Hematopoietic multipotent progenitor cell treated with erythropoietin and hydrocortisone succinate and interleukin-3 and kit ligand, for 17 days (in vitro differentiated cells): ENCODE measurements at places on chromosomes 4 and X.

DNA sequence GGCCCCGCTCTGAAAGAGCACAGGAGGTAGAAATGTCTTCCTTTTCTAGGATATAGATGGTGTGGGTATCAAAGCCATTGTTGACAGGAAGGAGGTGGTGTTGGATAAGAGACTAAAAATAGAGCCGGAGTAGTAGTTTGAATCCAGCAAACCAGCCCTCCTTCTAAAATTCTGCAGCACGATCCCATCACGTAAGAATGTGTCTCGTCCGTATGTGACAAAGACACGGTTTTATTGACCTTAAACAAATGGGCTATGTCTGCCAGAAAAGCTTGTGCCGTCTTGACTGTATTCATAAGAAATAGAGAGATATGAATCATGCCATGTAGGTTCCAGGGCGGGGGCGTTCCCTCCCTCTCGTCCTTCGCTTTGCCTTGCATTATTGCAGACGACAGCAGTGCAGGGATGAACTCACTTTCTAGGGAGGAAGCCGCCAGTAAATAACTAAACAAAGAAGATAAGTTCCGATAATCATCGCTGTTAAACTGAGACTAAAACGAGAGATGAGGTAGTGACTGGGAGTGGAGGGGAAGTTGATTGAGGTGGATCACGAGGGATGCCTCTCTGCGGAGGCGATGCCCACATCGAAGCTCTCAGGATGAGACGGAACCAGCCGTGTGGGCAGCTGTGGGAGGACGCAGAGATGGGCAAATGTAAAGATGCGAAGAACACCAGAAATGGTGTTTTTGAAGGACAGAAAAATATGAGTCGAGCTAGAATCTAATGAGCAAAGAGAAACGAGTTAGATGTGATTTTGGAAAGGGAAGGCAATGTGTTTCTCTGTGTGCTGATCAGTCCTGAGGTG is 3.4 kb downstream of the TENM3 start:
- DNase-seq: no peak

DNA sequence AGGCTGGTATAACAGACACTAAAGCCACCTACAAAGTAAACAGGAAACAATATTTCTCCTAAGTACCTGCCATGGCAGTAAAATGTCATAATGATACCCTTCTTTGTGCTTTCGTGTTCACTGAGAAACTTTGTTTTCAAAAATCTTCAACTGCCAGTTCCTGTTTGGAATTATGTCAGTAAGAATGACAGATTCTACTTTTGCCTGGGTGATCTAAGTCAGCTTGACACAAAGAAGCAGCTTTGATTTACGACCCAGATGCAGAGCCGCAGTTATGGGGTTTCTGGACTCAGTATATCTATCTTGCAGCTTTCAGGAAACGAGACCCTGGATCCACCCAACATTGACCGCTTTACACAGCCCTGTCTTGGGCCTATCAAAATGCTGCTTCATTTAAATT is 71.2 kb downstream of the SNX25 start:
- DNase-seq: no peak

GRCh38 chr4:39730072-39730471 is 32.1 kb downstream of the UBE2K start:
- DNase-seq: no peak

DNA sequence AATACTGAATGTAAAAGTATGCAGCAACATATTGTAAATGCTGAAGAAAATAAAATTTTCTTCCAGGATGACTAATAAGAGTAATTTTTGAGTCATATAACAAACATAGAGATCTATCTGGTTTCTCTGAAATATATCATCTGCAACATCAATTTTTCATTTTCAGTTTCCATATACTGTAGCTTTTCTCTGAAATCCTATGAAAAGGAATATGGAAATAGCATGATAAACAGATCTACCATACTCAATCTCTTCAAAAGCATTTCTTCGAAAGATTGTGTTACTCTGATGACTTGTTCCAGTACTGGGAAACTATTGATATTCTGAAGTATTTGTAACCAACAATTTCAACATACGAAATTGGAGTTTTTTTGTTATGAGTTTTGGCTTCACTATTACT is 1156.7 kb downstream of the FAM133A start:
- DNase-seq: no peak
